ENCODE measurements at places on chromosomes 3 and 15. TPM values are rescaled to one million over a fixed set of nuclear protein-coding genes. Genes with fewer than 3 reads are reported as not detected.
A peak's percentile ranks its signal among the peaks of the same experiment; 100 is the strongest.

GRCh38 chr3:66989860-66990696 is 8.0 kb upstream of the KBTBD8 start:
- no peak for DNase-seq

DNA sequence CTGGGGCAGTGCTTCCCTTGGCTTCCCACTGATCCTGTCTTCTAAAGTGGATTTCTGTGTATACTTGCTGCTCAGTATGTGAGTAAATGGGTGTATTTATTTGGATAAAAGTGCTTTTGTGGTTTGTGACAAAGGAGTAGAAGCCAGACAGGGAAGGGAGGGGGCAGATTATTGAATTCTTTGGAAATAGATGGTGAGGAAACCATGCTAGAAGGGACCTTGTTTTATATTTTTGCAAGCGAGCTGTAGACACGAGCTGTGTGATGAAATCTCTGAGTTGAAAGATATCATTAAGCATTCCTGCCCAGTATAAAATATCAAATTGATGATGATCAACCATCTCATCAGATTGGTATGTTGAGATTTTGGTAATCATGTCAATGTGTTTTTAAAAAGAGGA is 68.9 kb downstream of the DUT start:
- no peak for DNase-seq

- DNase-seq: peak; percentile 68
Measured at GRCh38 chr3:45929042-45929679, 14.1 kb upstream of the CXCR6 start.

DNA sequence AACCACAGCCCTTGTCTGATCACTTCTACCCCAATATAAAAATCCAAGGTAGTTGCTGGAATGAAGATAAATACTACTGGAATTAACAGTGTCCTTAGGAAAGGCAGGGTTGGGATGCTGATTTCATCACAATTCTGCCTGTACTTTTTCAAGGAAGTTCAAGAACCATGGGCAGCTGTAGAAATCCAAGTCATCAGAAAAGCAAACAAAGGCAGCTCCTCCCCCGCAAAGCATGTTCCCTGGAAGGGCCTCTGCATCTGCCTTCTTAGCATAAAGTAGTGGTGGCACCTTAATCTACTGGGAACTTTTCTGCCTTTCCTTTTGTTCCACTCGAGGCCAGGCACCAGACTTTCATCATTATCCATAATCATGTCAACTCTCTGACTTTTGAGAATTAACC is 54.4 kb downstream of the ERC2 start:
- no peak for DNase-seq

GRCh38 chr3:53411371-53411770 is 64.0 kb upstream of the DCP1A start:
- no peak for DNase-seq

- DNase-seq: peak; percentile 56
Measured at GRCh38 chr3:36843065-36844051, 79.0 kb upstream of the DCLK3 start.

- DNase-seq: no peak
Measured at GRCh38 chr3:77506384-77506783, 466.5 kb downstream of the ROBO2 start.

- no peak for DNase-seq
Measured at GRCh38 chr3:42849017-42849416, 26.7 kb downstream of the CYP8B1 start.

DNA sequence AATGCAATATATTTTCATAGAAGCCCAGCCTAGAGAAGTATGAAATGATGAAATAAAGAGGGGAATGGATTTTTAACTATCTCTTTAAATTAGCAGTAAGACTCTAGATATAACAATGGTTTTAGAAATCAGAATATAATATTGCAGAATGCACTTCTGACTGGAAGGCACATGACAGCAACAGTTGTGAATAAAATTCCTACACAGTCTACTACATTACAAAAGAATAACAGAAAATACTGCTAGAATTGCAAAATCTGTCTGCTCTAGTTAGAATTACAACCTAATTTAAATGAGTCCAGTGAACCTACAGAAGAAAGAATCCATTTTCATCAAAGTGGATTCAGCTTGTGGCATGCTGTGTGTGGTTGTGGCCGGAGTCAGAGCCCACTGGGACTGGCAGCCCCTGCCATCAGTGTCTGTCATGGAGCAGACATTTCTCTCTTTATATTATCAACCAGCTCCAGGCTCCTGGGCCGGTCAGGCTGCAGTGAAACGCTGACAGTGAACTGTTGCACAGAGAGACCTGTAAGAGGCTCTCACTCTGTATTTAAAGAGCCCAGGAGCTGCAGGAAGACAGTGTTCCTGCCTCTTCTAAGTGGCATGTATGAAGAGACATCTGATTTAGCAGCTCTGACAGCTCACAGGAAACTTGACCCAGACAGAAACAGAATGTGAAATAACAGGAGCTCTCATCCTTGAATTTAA is 1523.8 kb upstream of the CADM2 start:
- no peak for DNase-seq

GRCh38 chr3:178480795-178481194 is 55.4 kb upstream of the KCNMB2 start:
- no peak for DNase-seq

DNA sequence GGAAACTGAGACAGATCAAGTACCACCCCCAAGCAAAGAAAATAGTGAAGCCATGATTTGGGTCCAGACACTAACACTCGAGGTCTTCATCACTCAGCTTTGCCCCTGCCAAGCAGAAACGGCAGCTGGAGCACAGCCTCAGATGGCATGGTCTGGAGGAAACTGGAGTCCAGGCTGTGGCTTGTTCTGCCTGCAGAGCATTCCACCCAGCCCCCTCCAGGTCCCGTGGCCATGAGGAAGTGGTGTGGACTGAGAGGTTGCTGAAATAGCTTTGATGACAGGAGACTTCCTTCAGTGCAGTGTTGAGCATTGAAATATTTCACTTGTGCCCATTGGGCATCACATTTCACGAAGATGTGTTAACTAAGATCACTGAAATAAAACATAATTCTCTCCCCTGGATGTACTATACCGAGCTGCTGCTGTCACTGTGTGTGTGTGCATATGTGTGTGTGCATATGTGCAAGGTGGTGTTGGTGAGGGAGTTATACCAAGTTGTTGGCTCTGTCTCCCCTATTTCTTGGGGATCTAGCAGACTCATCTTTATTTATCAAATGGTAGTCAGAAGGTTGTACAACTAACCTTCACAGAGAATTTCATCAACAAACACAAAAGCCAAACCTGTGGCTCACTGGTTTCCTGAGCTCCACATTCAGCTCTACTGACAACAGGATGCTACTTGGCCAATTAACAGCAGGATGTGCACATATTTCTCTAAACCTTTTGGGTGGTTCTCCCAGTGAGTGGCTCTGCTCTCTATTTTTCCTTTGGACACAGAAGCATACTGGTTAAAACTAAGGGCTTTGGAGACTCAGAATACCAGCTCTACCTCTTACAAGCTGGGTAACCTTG is 660.1 kb upstream of the CFAP20DC start:
- no peak for DNase-seq

DNA sequence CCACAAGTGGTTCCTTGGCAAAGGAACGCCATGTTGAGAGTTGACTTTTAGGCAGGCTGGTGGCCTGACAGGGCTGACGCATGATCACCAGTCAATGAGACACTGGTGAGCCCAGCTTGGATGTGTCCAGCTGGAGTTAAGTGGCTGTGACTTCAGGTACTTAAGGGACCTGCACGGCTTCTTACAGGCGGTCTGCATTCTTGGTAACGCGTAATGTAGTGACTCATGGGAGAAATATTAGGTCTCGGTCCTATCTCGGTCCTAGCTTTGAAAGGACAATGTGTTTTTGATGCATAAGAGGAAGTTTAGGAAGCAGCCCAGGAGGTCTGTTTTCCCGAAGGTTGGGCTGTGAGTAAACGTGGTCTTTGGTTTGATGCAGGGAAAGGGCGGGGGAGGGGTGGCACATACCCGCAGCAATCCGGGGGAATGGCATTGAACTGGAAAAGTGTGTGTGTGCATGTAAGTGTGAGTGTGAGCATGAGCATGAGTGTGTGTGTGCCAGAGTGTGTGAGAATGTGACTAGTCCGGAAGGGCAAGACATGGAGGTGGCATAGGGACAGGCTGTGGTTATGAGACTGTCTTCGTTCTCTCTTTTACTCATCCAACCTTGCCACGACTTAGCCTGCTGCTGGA is 55.3 kb downstream of the FAM43A start:
- no peak for DNase-seq

DNA sequence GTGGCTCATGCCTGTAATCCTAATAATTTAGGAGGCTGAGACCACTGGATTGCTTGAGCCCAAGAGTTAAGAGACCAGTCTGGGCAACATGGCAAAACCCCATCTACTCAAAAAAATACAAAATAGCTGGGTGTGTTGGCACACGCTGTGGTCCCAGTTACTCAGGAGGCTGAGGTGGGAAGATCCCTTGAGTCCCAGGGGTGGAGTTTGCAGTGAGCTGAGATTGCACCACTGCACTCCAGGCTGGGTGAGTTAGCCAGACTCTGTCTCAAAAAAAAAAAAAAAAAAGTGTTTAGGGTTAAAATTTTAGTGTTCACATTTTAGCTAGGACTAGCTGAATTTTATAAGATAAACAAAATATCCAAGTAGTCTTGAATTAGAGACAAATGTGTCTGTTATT is 1340.1 kb upstream of the EPHA6 start:
- no peak for DNase-seq

DNA sequence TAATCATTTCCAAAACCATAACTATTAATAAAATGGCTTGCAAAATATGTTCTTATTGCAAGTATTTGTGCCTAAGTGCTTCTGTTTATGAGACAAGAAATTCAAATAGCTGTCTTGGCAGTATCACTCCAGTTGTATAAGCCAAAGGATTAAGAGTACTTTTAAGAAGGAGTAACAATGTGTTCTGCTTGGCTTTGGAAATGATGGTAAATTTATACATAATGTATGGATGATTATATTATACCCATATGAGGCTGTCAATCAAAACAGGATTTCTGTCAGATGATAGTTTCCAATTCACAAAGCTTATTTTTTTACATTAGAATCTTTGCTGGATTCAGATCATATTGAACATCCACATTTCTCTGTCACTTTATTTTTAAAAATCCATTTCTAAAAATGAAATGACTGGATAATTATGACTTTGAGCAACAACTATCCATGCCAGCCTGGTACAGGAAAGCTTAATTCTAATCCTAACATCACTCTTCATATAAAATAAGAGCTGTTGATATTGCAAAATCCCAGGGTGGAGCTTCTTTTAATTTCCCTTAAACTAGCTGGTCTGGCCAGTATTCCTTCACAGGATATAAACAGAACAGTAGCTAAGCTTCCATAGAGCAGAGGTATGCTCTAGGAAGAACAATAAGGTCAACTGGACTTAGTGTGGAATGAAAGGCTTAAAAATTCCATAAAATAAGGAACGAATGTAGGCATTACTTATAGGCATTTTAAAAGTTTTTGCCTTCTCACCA is 30.0 kb upstream of the ZNF280D start:
- no peak for DNase-seq

DNA sequence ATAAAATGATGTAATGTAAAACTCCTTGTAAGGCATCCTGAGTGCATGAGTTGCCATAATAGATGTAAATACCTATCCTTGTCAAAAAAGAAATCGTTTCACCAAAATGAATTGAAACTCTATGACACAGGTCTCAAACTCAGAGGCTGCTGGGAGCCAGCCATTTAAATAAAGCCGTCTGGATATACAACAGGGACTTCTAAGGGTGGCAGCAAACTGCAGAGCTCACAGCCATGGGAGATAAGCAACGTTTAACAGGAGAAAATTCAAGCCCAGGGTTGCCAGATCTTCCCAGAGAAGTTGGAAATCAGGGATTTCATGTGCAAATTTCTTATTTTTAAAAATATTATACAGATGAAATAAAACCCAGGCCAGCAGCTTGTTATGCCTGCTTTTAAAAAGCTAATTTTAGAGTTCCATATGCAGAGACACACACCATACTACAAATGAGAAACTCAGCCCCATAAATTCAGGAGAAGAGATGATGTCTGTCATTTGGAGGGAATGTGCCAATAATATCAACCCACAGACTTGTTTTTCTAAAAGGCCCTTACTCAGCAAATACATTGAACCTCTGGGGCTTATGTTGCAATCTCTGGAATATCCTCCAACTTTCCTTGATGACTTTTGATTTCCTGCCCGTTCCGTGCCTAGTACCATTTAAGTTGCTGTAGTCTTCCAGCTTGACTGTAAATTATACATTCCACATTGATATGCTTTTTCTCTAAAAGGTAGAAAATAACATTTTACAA is 75.6 kb downstream of the AQP9 start:
- DNase-seq: no peak

Gene MKRN3
- 1.4 TPM for total RNA-seq

Gene PIF1
- total RNA-seq: 27.3 TPM

Gene PEX5L
- total RNA-seq: not detected

Gene PARP15
- 9.1 TPM for total RNA-seq

Gene DTWD1
- 25.0 TPM for total RNA-seq

Gene ALPK3
- 0.04 TPM for total RNA-seq

Gene GABRA5
- total RNA-seq: not detected

Gene DPPA2
- total RNA-seq: not detected

Gene SNTN
- total RNA-seq: not detected

Gene LMOD3
- not detected for total RNA-seq

Gene SGO1
- total RNA-seq: 26.8 TPM
